Uterus (tissue), 4 donors: ENCODE measurements at places on chromosomes 7 and 10. TPM values are rescaled to one million over a fixed set of nuclear protein-coding genes. Genes with fewer than 3 reads are reported as not detected.

DNA sequence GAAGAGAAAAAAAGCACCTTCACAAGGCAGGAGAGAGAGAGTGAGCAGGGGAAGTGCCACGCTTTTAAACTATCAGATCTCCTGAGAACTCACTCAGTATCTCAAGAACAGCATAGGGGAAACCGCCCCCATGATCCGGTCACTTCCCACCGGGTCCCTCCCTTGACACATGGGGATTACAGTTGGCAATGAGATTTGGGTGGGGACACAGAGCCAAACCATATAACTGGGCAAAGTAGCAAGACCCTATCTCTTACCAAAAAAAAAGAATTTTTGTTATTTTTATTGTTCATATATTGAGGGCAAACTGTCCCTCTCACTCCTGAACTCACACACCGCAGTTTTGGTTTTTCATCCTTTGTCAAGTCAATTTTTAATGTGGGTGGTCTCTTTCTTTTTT lies 18.2 kb upstream of the ZRANB1 start:
- peaks cover 5% of the 10 kb centered on the region for H3K4me1 ChIP-seq
- DNase-seq, result no peak
- H3K36me3 ChIP-seq, result no peaks in the 10 kb centered on the region
- no peak overlapping the region for H3K27ac ChIP-seq
- H3K4me3 ChIP-seq, result no peak overlapping the region

DNA sequence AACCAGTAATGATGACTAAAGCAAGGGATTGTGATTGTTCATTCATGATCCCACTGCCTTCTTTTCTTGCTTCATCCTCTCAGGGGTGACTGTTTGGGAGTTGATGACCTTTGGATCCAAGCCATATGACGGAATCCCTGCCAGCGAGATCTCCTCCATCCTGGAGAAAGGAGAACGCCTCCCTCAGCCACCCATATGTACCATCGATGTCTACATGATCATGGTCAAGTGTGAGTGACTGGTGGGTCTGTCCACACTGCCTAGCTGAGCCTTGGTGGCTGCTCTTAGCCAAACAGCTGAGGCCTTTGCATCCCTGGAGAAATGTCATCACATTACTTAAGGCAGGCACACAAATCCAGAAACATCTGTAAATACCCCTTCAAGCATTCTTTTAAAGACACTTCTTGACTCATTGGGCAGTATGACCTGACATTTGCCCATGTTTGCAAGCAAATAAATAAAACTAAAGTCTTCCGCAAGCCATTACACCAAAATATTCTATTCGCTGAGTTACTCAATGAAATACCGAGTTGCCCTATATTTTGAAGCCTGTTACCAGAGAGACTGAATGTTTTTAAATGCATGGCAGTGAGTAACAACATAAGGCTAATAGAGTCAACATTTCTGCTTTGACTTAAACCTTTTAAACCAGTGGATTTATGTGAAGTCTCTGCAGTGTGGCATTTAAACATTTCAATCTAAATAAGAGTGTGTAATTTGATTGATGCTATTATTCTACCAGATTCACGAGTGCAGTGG lies 166.3 kb upstream of the LANCL2 start:
- no peaks in the 10 kb centered on the region for H3K36me3 ChIP-seq
- H3K27me3 ChIP-seq, result no peaks in the 10 kb centered on the region
- no peak overlapping the region for H3K27ac ChIP-seq
- no peak for DNase-seq

GRCh38 chr10:241966-242643 lies 106.8 kb downstream of the ZMYND11 start:
- H3K27me3 ChIP-seq, result no peaks in the 10 kb centered on the region
- H3K4me3 ChIP-seq, result no peak overlapping the region
- DNase-seq, result no peak
- no peak overlapping the region for H3K27ac ChIP-seq
- H3K4me1 ChIP-seq, result no peaks in the 10 kb centered on the region

DNA sequence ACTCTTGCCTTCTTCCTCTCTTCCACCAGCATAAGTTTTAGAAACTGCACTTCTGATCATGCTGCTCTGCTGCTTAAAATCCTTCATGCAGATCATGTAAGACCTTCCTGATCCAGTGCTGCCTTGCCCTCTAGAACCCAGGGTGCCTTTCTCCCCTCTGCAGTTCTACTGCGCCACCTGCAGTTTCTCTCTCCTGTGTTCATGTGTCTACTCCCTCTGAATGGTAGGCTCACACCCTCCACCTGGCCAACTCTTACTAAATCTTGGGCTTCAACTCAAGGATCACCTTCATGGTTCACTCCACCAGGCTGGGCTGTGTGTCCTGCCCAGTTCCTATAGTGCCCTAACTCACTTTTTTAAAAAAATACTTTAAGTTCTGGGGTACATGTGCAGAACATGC lies 174.6 kb upstream of the ITGB1 start:
- H3K4me1 ChIP-seq, result no peaks in the 10 kb centered on the region
- H3K36me3 ChIP-seq, result no peaks in the 10 kb centered on the region
- no peak for DNase-seq
- H3K4me3 ChIP-seq, result no peak overlapping the region
- H3K27me3 ChIP-seq, result no peaks in the 10 kb centered on the region
- H3K27ac ChIP-seq, result no peak overlapping the region

DNA sequence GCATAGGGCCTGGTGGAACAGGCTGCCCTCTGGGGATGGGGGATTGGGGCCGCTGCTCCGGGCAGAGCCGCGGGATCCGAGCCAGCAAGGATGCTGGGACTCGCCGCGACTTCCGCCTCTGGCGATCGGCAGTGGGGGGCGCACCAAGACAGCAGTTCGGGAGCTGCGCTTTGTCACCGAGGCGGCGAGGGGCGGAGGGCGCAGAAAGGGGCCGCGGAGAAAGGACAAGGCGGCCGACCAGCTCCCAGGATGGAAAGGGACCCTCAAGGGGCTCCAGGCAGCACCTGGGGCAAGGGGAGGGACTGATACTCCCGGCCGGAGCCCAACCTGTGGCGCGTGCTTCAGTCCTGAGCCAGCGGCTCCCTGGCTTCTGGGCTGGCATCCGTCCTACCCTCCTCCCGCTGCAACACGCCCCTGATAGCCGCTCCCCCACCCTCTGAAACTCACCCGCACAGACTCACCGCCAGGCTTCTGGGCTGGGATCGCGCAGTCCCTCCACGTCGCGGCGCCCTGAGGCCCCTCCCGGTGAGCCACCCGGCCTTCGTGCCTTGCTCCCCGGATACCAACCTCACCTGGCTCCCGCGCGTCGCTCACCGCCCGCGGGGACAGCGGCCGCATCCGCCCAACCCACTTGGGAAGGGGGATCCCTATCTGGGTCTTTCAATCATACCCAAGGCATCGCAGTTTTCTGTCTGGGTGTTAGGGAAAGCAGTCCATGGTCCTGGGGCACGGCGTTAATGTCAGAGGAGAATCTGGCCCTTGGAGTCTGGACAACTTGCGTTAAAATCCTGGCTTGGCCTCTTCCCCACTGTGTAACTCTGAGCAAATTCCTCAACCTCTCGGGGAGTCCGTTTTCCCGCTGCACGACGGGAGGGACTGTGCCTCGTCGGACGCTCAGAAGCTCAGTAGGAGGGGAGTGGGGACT lies 7.0 kb upstream of the EVX1 start:
- no peak overlapping the region for H3K27ac ChIP-seq
- peaks cover 4% of the 10 kb centered on the region for H3K27me3 ChIP-seq
- peaks cover 7% of the 10 kb centered on the region for H3K4me1 ChIP-seq
- peak overlapping the region; percentile 35 for H3K4me3 ChIP-seq

GRCh38 chr10:121260377-121260776 lies 337.9 kb downstream of the FGFR2 start:
- H3K4me1 ChIP-seq, result no peaks in the 10 kb centered on the region
- H3K4me3 ChIP-seq, result no peak overlapping the region
- H3K27me3 ChIP-seq, result no peaks in the 10 kb centered on the region
- H3K36me3 ChIP-seq, result no peaks in the 10 kb centered on the region
- no peak for DNase-seq

DNA sequence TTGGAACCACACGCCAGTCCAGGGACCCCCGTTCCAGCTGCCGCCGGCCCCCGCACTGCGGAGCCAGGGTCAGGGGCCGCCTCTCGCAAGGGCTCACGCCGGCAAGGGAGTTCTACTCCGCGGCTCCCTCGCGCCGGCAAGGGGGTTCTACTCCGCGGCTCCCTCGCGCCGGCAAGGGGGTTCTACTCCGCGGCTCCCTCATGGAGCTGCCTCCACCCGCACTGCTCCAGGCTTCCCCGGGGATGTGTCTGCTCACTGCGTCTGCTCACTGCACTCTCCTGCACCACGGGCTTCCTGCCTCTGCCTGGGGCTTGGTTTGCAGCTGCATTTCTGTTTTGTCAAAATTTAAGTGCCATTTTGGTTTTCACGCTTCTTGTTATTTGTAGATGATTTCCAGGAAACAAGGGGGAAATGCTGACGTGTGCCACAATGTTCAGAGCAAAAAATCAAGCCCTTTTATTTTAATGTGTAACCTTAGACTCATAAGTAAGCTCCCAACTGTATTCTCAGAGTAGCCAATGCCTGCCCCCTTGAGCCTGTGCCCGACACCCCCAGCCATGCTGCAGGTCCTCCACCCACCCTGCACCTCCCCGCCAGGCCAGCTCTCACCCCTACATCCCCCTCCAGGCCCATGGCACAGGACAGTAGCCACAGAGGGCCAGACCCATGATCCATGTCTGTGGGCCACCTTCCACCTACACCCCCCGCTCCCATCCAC lies 246.2 kb downstream of the MAD1L1 start:
- H3K27me3 ChIP-seq, result no peaks in the 10 kb centered on the region
- H3K27ac ChIP-seq, result no peak overlapping the region
- H3K36me3 ChIP-seq, result no peaks in the 10 kb centered on the region
- no peak for DNase-seq
- H3K4me3 ChIP-seq, result no peak overlapping the region

DNA sequence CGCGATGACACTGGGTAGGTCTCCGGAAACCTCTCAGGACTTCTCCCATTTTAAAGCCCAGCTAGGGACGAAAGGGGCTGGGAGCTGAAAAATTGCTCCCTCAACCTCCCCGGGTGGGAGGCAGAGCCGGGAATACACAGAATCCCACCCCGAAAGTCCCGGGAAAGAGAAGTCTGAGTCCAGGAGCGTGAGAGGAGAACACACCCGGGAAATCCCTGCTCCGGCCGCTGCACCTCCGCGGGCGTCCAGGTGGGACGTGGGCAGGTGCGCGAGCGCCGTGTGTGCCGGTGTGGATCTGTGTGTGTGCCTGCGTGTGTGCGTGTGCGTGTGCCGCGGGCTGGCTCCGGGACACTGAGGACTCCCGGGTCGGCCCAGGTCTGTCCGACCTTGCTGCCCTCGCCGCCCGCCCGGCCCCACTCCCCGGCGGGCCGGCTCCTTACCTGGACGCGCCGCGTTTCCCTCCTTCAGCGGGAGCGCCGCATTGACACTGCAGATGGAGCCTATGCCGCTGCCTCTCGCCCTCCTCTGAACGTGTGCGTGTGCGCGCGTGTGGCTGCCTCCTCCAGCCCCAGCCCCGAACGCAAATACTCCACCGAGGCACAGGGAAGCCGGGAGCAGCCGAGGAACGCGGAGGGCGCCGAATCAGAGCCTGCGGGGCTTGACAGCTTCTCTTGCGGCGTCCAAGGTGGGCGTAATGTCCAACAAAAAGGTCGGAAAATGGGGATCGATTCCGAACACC lies at the start of gene PLXNA4:
Gene PLXNA4, minus strand, starts transcription at position 489 of the 739 bp plus-strand sequence. CDS start 67,777 bp downstream, outside the sequence.
- H3K36me3 ChIP-seq, result no peaks in the 10 kb centered on the region
- peak within 1 kb of the TSS; percentile 68 for H3K27ac ChIP-seq
- DNase-seq, result no peak
- no peaks in the 10 kb centered on the region for H3K4me1 ChIP-seq

DNA sequence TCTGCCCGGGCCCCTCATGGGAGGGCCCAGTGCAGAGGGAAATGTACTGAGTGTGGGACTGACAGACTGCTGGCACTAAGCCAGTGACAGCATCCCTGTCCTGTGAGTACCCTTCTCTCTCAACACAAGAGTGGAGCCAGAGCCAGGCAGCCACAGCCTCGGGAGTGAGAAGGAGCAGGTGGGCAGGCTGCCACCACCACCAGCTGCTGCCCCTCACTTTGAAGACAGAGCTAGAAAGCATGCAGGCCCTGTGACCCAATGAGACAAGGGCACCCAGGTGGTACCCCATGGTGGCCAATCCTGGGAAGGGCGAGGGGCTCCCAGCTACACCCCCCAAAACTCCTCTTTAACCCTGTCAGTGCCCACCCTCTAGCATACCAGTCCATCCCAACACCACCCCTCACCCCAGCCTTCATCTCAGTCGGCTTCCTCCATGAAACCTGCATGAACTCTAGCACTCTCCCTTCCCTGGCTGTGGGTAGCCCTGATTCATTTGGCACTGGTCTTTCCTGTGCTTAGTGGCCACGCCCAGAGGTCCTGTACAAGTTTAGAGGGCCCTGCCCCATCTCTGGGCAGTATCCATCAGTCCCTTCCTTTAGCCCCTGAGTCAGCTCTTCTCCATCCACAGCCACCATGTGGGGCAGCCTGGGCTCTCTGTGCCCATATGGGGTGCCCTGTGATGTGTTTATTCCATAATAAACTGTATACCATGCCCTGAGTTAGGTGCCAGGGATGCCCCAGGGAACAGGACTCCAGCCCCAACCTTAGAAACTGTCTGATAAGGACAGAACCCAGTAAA lies 207.0 kb upstream of the ZMIZ1 start:
- H3K4me1 ChIP-seq, result no peaks in the 10 kb centered on the region
- H3K36me3 ChIP-seq, result no peaks in the 10 kb centered on the region

- DNase-seq, result no peak
- H3K27ac ChIP-seq, result peak overlapping the region; percentile 58
- no peak overlapping the region for H3K4me3 ChIP-seq
- no peaks in the 10 kb centered on the region for H3K27me3 ChIP-seq
- peaks cover 39% of the 10 kb centered on the region for H3K4me1 ChIP-seq
Observed at GRCh38 chr10:71763352-71764127, 9.8 kb downstream of the VSIR start.

GRCh38 chr7:5567790-5568189 lies 144.2 kb upstream of the TNRC18 start:
- H3K4me3 ChIP-seq, result no peak overlapping the region
- H3K27me3 ChIP-seq, result no peaks in the 10 kb centered on the region
- no peaks in the 10 kb centered on the region for H3K36me3 ChIP-seq
- no peak for DNase-seq
- no peak overlapping the region for H3K27ac ChIP-seq

- no peak for DNase-seq
- no peaks in the 10 kb centered on the region for H3K27me3 ChIP-seq
- no peaks in the 10 kb centered on the region for H3K4me1 ChIP-seq
- no peak overlapping the region for H3K4me3 ChIP-seq
- H3K27ac ChIP-seq, result no peak overlapping the region
- H3K36me3 ChIP-seq, result no peaks in the 10 kb centered on the region
Observed at GRCh38 chr7:138853448-138853847, 55.5 kb upstream of the ATP6V0A4 start.

- no peak overlapping the region for H3K4me3 ChIP-seq
- no peaks in the 10 kb centered on the region for H3K36me3 ChIP-seq
- H3K27me3 ChIP-seq, result no peaks in the 10 kb centered on the region
- no peak for DNase-seq
- H3K27ac ChIP-seq, result no peak overlapping the region
Observed at GRCh38 chr7:124713086-124713485, 52.5 kb downstream of the GPR37 start.

KCP gene
- total RNA-seq, result not detected

LIPN gene
- not detected for total RNA-seq

SRRM3 gene
- 15.9 TPM for total RNA-seq

LRRC18 gene
- total RNA-seq, result not detected

SPOCK2 gene
- total RNA-seq, result 1.8 TPM

NEUROG3 gene
- total RNA-seq, result not detected

ZNF33B gene
- total RNA-seq, result 6.7 TPM
